DMS79 treated with DMSO at 0.1 percent for 48 hours (cell line): ENCODE measurements at places on chromosomes 11 and 22.

- no peak for DNase-seq
These were observed 20.4 kb upstream of the IGSF9B start for GRCh38 chr11:133977067-133977677.

GRCh38 chr22:20055654-20056053, 24.4 kb upstream of the DGCR8 start:
- no peak for DNase-seq

DNA sequence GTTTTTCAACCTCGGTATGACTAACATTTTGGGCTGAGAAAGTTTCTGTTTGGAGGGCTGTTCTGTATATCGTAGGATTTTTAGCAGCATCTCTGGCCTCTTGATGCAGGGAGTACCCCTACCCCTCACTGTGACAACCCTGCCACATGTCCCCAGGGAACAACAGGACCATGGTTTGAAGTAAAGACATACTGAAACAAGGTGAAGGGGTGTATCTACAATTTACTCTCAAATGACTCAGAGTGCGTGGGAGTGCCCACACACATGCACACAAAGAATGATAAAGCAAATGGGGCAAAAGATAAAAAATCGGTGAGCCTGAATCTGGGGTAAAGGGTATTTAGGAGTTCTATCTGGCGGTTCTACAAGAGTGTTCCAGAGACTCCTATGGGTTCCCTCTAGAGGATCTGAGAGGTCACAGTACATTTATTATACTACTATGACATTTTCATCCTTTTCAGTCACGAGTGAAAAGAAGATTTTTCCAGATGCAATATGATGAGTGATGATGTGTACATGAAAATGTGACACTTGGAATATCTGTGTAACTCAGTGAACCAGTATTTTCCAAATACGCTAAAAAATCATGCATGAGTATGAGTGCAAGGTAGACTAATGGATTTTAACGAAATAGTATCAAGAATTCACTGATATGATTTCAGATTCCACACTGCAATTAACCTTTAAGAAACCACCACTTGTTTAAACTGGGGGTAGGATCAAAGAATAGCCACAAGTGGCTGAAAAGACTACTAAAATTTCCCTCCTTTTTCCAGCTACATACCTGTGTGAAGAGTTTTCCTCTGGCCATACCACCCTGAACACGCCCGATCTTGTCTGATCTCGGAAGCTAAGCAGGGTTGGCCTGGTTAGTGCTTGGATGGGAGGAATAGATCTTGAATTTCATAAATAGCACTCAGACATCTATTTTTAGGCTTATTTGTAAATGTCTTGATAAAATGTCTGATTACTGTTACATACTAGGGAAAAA, 56.3 kb upstream of the YPEL1 start:
- DNase-seq: no peak

DNA sequence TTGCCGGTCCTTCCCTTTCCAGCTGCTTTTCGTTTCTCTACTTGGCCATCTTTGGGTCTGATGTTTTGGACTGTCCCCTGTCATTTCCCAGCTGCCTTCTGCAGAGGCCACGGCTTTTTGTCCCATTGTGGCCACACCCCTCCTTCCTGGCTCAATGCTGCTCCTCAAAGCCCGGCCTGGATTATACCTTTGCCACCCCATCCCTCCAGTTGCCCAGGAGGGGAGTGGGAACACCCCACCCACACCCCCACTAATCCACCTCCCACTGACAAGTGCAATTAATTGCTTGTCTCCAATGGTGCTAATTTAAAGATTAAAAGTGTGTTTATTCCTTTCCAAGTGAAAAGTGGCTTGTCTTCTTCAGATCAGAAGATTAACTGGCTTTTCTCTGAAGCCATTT, 34.2 kb upstream of the CSNK2A3 start:
- DNase-seq: no peak

GRCh38 chr11:63146581-63146980, 2.6 kb upstream of the SLC22A24 start:
- DNase-seq: no peak
